ENCODE measurements at places on chromosomes 2 and 18. TPM values are rescaled to one million over a fixed set of nuclear protein-coding genes. Genes with fewer than 3 reads are reported as not detected.

MBD2 gene
- total RNA-seq: 59.0 TPM

PLEKHH2 gene
- total RNA-seq: 0.89 TPM

ZDBF2 gene
- 0.92 TPM for total RNA-seq

PJVK gene
- total RNA-seq: 0.99 TPM

GULP1 gene
- total RNA-seq: 41.1 TPM

DSG4 gene
- not detected for total RNA-seq

SYT4 gene
- total RNA-seq: not detected

ACTG2 gene
- total RNA-seq: not detected

SMYD1 gene
- not detected for total RNA-seq

CD8A gene
- total RNA-seq: 0.26 TPM

ABCG5 gene
- not detected for total RNA-seq

CEP192 gene
- total RNA-seq: 8.1 TPM

BCL11A gene
- total RNA-seq: not detected

GLS gene
- total RNA-seq: 143 TPM

DSC3 gene
- total RNA-seq: 1.2 TPM

ASPRV1 gene
- 0.10 TPM for total RNA-seq

All from A549 treated with ZK216348 at 1 μM for 4 hours (cell line).